Right renal pelvis (tissue), 4 donors: ENCODE measurements at places on chromosomes 6 and 20.

DNA sequence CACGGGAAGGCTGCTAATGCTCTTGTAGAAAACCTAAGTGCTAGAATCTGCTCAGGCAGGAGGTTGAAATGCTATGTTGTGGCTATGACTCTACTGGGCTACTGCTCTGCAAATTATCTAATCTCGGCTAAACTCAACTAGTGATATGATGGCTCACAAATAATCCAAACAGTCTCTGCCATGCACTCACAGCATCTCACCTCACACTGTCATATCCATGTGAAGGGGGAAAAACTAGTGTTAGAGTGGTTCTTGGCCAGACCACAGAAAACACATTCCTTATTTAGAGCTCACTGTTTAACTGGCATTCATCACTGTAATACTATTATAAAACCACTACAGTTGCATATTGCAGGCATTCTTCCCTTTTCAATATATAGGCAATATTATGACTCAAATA lies 81.8 kb upstream of the DST start:
- no peak for DNase-seq

- DNase-seq: no peak
Measured at GRCh38 chr6:135710042-135710441, 141.5 kb upstream of the PDE7B start.

- no peak for DNase-seq
Measured at GRCh38 chr20:45882469-45883099, 1.6 kb downstream of the ZSWIM1 start.

- DNase-seq: no peak
Measured at GRCh38 chr6:80742481-80742880, 636.0 kb downstream of the BCKDHB start.

- DNase-seq: no peak
Measured at GRCh38 chr6:152976749-152977148, 6.1 kb downstream of the FBXO5 start.

- no peak for DNase-seq
Measured at GRCh38 chr6:119311514-119312142, 37.9 kb downstream of the MAN1A1 start.

- peak; percentile 13 for DNase-seq
Measured at GRCh38 chr6:162478192-162478671, 249.3 kb downstream of the PRKN start.

- DNase-seq: no peak
Measured at GRCh38 chr6:166541876-166542579, 44.5 kb downstream of the RAMACL start.

- DNase-seq: no peak
Measured at GRCh38 chr20:47674145-47674544, 111.1 kb downstream of the SULF2 start.

DNA sequence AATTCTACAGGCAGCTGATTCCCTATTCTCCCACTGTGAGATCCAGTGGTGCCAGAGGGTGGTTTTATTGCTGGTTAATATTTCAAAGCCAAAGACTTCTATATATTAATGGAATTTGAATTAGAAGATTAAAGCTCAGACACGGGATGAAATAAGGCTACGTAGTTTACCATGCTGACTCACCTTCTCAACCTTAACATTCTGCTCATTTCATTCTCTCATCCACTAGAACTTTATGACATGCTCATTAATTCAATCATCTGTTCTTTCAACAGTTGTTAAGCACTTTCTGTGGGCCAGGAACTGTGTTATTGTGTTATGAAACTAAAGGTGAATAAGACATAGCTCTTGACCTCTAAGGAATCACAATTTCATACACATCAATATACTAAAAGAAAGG lies 456.9 kb upstream of the MAP3K7 start:
- DNase-seq: no peak

- no peak for DNase-seq
Measured at GRCh38 chr6:30020626-30021025, 40.4 kb upstream of the POLR1H start.

DNA sequence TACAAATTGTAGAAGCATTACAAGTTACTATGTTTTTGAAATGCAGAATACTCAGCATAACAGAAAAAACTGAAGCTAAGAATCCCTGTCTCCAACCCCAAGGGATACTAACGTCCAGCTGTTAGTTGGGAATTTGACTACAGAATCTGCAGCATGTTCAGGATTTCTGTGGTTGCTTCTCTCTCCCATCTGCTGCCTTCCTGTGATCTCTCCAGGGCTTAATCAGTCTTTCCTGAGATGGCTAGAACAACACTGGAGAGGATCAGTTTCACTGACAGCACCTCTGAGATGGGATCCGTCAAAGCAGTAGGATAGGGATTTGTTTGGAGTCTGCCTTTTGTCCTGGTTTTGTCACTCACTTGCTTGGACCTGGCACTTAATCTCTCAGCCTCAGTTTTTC lies 73.3 kb upstream of the NUP153 start:
- no peak for DNase-seq

- no peak for DNase-seq
Measured at GRCh38 chr20:8523684-8524083, 391.6 kb downstream of the PLCB1 start.

DNA sequence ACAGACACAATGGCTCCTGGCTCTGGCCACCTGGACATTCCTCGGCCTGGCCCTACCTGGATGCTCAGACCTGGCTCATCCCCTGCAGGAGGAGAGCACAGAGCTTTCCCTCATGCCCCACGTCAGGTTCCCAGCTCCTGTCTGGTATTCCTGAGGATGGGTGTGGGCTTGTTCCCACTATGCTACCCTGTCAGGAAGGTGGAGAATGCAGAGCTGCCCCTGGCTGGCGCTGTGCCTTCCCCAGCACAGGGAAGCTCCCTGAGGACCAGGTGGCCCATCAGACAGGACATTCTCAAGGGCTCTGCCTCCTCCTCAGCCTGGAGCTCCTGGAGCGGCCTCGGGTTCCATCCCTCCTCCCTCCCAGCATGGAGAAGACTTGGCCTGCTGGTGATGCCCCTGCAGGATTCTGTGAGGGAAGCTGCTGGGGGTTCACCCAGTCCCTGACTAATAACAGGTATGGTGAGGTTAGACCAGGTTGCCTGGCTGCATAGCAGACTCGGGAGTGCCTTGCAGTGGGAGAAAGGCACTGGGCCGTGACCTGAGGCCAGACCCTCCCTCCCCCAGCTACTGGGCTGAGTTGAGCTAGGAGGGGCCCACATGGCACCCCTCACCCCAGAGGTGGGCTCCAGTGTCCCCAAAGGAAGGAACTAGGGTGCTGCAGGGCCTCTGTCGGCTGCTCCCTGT lies 156.0 kb upstream of the MLN start:
- DNase-seq: no peak

- no peak for DNase-seq
Measured at GRCh38 chr6:32444433-32444832, 4.7 kb downstream of the HLA-DRA start.

GRCh38 chr6:26199773-26200764 lies 112.8 kb downstream of the HFE start:
- no peak for DNase-seq

DNA sequence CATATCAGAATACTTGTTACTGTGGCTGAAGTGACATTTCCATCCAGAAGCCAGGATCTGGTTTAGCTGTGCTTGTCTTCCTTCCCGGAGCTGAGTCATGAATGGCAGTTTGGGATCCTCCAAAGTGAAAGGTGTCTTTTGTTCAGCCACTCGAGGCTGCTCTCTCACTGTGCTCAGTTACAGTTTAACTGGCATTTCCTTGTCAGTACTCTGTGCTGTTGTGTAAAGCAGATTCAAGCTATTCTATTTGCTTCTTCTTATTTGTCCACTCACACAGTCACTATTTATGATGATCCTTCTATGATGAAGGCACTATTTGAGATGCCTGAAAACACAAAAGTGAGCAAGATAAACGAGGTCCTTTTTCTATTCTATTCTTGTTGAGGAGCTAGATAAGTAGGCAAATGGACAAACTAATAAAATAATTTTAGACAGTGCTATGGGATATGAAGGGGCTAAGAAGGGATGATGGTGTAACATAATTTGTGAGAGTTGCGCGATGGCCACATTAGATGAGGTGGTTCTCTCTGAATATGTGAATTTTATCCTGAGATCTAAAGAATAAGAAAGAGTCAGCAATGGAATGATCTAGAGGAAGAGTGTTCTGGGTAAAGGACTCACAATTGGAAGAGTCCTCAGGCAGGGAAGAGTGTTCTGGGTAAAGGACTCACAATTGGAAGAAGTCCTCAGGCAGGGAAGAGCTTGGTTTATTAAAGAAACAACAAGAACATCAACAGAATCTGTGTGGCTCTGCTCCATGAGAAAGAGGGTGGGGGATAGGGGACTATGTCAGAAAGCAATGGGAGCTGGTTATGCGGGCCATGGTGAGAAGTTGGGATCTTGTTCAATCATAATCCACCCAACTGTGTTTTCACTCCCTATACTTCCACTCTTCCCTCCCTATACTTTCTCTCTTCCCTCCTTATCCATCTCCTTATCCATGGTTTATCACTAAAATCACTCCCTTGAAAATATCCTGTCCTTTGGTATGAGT lies 40.1 kb downstream of the CYP24A1 start:
- DNase-seq: peak; percentile 31

- DNase-seq: peak; percentile 51
Measured at GRCh38 chr6:117547688-117548621, 54.4 kb downstream of the GOPC start.

DNA sequence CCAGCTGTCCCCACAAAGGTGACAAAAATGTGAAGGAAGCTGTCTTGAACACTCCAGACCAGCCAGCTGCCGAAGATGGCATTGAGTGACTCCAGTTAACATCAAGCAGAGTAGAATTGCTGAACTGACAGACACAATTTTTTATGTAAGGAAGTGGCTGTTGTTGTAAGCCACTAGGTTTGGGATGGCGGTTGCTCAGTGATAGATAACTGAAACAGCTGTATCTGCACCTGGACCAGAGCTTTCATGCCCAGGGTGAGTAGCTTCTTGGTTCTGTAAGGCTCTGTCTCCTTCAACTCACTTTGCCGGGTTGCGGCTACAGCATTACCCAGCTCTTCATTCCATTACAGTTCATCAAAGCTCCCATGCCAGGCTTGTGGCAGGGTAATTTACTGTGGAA lies 49.7 kb upstream of the DDR1 start:
- no peak for DNase-seq

- no peak for DNase-seq
Measured at GRCh38 chr6:131029626-131030297, 33.3 kb downstream of the EPB41L2 start.

DNA sequence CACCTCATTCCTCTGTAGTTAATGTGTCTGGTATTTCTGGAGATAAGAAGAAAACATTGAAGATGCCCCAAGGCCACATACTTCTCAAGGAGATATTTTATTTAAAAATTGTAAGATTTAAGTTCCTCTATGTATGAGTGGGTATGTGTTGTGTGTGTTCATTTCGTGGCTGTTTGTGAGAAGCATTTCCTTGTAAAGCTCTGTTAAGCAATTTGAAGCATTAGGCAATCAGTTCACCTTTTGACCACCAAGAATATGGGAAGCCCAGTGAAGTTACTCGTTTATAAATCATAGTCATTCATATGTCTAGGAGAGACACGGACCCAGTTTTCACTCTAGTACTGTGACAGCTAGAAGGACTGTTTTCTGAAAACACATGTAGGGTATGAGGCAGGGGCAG lies 717.6 kb upstream of the MAP3K7 start:
- DNase-seq: no peak

- DNase-seq: no peak
Measured at GRCh38 chr6:156710479-156710878, 66.7 kb upstream of the ARID1B start.

- DNase-seq: no peak
Measured at GRCh38 chr6:156053626-156054025, 598.0 kb upstream of the NOX3 start.

DNA sequence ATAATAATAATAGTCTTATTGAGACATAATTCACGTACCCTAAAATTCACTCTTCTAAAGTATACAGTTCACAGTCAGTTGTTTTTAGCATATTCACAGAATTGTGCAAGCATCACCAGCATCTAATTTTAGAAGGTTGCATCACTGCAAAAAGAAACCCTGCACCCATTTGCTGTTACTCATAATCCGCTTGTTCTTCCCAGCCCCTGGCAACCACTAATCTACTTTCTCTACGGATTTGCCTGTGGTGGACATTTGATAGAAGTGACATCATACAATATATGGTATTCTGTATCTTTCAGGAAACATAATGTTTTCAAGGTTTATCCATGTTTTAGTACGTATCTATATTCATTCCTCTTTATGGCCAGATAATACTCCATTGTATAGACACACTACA lies 41.5 kb upstream of the FAM184A start:
- DNase-seq: no peak

DNA sequence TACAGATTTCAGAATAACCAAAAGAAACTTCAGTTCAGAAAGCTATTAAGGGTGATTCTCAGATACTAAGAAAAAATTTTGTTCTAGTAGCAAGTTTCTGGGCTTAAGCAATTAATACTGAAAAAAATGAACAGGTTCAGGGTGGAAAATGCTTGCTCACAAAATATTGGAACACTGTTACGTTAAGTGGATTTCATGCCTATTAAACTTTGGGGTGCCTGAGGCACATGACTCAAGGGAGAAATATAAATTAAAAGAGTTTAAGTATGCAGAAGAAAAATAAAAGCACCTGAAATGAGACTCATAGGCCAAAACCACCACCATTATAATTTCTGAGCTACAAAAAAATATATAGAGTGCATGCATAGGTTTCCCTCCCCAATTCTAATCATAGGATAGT lies 32.3 kb upstream of the HSF2 start:
- DNase-seq: no peak

DNA sequence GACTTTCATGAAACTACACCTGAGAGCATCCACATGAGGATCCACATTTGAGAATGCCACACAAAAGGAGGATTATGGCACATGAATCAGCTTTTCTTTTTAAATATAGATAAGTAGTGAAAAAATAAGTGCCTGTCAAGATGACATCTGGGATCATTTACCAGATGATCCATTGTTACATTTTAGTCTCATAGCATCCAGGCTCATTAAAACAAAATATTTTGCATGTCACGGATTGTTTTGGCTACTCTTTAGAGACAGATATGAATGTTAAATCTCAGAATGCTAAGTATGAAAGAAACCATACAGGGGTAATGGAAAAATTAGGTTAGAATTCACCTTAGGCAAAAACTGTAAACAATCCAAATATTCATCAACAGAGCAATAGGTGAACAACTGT lies 66.7 kb downstream of the MYO6 start:
- DNase-seq: no peak

DNA sequence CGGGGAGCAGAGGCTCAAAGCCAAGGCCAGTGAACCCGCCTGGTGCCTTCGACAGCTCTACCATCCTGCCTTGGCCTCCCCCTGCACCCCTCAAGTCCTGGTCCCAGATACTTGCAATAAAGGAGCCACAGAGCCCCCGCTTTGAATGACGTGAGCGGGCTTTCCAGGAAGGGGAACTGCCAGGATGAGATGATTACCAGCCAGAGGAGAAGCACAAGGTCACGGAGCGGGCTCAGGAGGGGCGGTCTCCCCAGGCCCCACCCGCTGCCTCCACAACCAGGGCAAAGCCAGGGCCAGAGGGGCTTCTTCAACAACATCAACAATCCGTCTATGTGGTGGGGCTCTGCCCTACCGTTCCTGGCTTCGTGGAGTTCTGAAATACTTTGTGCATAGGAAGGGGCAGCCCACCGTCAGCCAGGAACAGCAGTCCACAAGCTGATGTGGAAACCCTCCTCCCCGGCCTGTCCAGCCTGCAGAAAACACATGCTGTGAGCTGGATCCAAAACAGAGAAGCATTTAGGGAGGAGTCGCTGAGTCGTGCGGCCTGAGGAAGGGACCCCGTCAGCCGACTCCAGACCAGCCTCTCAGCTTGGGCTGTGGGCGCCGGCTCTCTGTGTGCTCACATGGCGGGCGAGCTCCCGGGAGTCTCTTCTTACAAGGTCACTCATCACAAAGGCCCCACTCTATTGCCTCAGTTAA lies 392.5 kb downstream of the CDH4 start:
- DNase-seq: no peak

GRCh38 chr20:51437182-51437924 lies 105.2 kb downstream of the NFATC2 start:
- no peak for DNase-seq
